MV-4-11 (cell line): ENCODE measurements at places on chromosomes 2 and 18.

GRCh38 chr2:67997903-67998302 lies 64.9 kb downstream of the C1D start:
- DNase-seq = no peak

- DNase-seq = no peak
Observed at GRCh38 chr2:186551323-186552050, 38.4 kb upstream of the ITGAV start.

DNA sequence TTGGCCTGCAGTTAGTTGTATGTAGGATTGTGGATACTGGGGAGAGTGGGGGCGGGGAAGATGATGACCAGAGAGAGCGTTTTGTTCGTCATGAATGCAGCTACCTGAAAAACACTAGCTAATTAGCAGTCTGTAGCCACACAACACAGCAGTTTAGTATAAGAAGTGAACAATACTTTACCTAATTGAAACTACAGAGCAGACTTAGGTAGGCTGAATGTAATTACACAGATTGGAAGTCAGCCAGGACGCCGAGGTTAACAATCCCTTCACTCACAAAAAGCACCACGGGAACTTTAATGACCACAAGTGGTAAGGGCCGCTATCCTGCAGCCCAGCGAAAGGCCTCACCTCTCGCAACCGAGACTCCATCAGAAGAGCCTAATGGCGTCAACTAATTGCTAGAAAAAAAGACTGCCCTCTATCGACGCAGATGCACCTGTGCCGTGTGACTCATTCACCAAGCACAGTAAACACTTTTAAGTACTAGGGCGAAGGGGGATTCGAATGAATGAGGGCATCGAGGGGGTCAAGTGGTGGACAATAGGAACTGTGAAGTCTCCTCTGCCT lies 591.0 kb downstream of the ARHGAP15 start:
- no peak for DNase-seq

DNA sequence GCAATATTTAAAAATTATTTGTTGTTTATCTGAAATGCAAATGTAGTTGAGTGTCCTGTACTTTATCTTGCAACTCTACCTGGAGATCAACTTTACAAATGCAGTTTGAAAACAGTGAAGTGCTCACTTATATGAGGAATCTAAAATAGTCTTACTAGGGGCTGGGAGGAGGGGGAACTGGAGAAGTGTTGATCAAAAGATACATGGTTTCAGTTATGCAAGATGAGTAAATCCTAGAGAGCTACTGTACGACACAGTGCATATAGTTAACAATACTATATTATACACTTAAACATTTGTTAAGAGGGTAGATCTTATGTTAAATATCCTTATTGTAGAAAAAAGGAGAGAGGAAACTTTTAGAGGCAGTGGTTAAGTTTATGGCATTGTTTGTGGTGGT lies 241.9 kb downstream of the BCL11A start:
- DNase-seq = no peak

DNA sequence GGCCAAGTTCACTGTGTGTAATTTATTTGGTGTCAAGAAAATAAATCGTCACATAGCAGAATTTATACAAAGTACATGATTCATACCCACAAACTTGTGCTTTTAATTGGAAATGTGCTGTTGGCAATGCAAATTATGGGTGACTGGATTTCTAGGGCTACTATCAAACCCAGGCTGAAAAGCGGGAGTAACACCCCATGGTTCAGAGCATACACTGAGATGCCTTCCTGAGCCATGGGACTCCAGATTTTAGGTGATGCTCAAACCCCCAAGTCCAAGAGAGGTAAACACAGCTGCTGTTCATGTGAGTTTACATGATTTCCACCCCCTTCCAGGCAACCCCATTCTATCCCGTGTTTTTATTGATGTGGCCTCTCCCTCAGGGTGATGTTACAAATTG lies 565.9 kb upstream of the ID2 start:
- no peak for DNase-seq

DNA sequence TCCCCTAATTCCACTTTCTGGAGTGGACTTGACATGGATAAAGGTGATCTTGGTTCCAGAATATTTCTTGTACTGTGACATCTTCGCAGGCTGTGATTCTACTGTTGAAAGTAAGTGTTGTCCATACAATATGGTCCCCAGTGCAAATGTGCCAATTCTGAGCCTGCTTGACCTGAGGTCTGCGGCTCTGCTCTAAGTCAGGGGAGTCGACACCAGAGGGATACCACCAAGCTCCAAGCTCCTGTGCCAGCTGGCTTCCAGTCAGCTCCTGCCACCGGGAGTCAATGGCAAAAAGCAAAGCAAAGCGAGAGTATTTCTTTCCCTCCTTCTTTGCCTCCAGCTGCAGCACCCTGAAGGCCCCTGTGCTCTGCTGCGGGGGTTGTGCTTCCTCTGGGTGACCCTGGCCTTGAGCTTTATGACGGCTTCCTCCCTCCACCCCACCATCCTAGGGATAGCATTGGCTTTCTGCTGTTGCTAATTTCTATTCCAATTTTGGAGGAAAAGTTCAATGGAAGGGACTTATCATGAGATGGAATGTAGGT lies 50.4 kb downstream of the SLC35F5 start:
- no peak for DNase-seq

- DNase-seq = no peak
Observed at GRCh38 chr18:73535189-73535588, 612.4 kb downstream of the FBXO15 start.

GRCh38 chr18:335733-336132 lies 67.9 kb upstream of the THOC1 start:
- no peak for DNase-seq

DNA sequence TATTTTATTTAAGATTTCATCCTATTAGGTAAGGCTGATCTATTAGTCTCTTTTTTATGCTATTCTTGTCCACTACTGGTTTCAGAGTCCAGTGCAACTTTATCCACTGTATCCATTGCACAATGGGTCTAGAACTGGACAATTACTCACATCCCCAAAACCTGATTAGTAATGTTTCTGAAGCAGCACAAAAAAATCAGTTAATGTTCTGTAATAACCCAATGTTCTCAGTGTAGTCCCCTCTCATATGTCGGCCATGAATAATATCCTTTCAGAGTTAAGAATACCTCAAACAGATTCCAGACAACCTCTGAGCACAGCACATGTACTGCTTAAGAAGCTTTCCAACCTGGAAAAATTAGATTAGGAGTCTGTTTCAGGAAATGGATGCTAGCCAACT lies 29.7 kb downstream of the MGAT4A start:
- DNase-seq = no peak
